Cerebellum (tissue), 4 donors: ENCODE measurements at places on chromosomes 1 and 21. TPM values are rescaled to one million over a fixed set of nuclear protein-coding genes. Genes with fewer than 3 reads are reported as not detected.
A peak's percentile ranks its signal among the peaks of the same experiment; 100 is the strongest.

GRCh38 chr1:94621802-94622201, 80.2 kb upstream of the F3 start:
- DNase-seq, result no peak

GRCh38 chr1:32881871-32882850, 4.1 kb upstream of the HPCA start:
- DNase-seq, result peak; percentile 85

DNA sequence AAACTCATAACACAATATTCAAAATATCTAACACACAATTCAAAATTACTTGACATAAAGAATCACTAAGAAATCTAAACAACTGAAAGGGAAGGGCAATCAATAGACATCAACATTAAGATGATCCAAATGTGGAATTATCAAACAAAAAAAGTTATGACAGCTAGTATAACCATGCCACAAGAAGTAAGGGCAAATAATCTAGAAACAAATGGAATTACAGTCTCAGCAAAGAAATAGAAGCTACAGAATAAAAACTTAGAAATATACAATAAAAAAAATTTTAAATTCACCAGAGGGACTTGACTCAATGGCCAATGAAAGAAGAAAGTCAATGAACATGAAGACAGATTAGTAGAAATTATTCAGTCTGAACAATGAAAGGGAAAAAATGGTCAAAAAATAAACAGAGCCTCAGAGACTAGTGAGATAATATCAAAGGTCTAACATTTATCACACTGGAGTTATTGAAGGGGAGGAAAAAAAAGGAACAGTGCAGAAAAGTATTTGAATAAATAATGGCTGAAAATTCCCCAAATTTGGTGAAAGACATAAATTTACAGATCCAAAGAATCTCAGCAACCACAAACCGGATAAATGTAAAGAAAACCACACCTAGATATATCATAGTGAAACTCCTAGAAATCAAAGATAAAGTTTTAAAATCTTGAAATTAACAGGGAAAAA, 41.8 kb downstream of the BARHL2 start:
- DNase-seq, result no peak

- DNase-seq, result no peak
These were observed 1.0 kb upstream of the KRTAP13-3 start for GRCh38 chr21:30426731-30427130.

The LIN9 gene
- total RNA-seq, result 9.5 TPM

The CNR2 gene
- not detected for total RNA-seq

DNA sequence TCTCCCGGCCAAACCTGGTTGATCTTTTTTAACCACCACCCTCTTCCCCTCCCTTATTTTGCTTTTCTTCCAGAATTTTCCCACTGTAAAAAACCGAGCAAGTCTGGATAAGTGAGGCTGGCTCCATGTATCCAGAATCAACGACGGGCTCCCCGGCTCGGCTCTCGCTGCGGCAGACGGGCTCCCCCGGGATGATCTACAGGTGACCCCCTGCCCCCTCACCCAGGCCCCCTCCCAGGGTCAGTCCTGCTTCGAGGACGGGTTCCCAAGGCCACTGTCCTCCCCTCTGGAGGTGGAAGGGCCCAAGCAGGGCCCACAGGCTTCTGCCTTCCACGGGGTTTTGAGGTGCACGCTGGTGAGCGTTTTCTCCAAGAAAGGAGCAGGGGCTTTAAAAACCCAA, 5.2 kb upstream of the KCNAB2 start:
- DNase-seq, result no peak
